Fibroblast of gingiva (primary cell): ENCODE measurements at places on chromosomes 16 and 17.

DNA sequence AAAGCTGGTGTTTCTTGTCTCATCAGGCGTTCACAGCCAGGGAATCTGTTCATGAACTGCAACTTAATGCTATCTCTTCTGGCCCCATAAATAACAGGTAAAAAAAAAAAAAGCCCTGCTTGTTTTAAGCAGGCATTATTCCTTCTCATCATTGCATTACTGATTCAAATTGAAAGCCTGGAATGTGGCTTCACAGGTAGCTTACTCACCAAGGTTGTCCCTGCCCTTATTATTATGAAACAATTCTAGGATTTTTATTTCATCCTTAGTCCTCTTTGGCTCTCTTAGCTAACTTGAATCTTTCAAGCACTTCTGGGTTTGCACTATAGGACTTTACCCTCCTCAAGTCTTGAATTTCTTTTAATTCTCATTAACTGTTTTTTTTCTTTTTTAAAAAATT, 113.3 kb downstream of the CNTNAP4 start:
- no peak for DNase-seq

GRCh38 chr16:84459533-84459894, 44.9 kb downstream of the MEAK7 start:
- DNase-seq: no peak

DNA sequence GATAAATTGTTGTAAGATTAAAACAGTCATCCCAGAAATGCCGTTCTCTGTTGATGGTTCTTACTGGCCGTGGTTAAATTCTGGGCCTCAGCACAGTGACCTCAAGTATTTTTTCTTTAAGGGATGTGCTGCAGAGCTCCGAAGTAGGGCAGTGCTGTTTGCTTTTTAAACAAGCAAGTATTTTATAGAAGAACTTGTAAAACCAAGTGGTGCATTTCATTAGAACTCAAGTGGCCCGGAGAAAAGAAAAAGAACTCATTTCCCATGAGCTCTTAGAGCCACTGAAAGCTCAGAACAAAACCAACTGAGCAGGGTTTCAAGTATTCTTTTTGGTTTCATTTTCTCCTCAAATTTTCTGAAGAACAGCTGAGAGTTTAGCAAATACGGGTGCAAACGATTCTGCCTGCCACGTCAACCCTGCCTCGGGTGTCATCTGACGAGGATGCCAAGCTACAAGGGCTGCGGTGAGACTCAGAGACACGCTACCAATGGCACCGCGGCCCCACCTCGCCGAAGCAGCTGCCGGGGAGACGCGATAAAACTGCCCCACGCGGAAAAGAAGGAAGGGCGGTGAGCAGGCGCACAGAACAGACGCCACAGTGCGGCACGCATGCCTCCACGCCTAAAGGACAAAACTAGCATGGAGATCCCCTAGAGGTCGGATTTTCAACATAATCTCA, 6.3 kb downstream of the LMF1 start:
- no peak for DNase-seq

DNA sequence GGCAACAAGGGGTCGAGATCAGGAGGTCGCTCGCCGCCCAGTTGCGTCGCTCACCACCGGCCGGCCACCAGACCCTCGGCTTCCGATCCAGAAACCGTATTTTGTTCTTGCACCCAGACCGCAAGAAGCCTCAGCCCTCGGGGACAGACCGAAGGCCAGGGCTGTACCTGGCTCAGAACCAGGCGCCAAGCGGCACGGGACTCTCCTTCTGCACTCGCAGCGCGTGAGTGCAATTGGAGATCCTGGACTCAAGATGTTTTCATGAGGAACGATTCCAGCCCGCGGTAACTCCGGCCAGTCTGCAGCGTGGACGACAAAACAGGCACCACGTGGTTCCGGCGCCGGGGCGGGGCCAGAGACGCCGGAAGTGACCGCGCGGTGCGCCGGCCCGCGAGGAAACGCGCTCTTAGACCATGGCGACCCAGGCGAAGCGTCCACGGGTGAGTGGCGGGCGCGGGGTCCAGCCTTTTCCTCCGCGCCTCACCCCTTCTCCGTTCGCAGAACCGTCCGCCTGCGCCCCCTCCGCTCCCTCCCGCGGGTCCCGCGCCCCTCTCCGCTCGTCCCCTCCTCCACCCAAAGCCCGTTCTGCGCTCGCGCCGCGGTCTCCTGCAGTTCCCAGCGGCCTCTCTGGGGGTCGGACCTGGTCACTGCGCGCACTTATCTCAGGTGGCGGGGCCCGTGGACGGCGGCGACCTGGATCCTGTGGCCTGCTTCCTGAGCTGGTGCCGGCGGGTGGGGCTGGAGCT, at the start of gene SETD6:
Gene SETD6, plus strand, starts transcription at position 393 of the 746 bp plus-strand sequence. Its CDS starts 21 bp downstream, at position 414.
- DNase-seq: peak; percentile 88

- no peak for DNase-seq
Observed at GRCh38 chr17:55524440-55525220, 13.4 kb upstream of the SMIM36 start.

DNA sequence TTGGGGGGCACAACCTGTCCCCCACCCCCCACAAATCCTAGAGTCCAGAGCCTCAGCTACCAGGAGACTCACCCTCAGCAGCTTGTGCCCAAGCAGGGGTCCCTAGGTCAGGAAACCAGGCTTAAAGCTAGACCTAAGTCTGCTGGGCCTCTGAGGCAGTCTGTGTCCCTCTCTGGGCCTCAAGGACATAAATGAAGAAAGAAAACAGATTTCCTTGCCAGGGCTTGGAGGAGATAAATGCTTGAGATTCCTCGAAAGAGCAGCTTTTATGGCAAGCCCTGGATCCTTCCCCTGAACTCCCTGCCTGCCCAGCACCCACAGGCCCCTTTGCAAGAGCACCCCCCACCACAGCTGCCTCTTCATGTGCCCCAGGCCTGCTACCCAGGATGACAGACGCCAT, 3.3 kb downstream of the SRCIN1 start:
- no peak for DNase-seq

DNA sequence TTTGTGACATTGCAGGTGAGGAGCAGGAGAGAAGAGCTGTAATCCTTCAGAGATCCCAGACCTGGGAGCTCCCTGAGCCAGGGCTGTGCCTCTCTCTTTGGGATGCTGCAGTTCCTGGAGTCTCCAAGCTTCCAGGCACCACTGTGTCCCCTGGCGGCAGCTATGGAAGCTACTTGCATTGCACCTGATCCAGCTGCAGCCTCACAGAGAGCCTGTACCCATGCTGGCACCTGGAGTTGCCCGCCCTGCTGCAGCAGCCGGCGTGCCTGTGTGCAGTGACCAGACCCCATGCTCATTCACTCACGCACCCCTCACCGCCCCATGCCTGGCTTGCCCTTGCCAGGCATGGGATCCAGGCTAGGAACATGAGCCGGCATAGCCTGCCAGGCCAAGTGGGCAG, 51.8 kb upstream of the MED9 start:
- no peak for DNase-seq

DNA sequence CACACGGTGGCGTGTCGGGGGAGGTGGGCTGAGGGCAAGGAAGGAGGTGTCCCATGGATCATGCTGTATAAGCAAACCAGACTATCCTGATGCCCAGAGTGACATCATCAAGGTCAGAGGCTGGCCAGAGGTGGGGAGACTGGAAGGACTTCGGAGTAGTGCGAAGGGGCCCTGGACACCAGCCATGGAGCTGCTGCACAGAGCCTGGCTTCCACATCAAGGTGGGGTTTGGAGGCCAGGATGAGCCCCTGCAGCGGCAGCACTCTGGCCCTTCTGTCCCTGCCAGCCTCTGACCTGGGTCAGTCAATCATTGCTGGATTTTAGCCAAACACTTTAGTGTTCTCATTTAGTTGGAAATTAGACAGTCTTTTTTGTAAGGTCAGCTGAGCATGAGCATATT, 34.8 kb downstream of the MED13 start:
- no peak for DNase-seq

DNA sequence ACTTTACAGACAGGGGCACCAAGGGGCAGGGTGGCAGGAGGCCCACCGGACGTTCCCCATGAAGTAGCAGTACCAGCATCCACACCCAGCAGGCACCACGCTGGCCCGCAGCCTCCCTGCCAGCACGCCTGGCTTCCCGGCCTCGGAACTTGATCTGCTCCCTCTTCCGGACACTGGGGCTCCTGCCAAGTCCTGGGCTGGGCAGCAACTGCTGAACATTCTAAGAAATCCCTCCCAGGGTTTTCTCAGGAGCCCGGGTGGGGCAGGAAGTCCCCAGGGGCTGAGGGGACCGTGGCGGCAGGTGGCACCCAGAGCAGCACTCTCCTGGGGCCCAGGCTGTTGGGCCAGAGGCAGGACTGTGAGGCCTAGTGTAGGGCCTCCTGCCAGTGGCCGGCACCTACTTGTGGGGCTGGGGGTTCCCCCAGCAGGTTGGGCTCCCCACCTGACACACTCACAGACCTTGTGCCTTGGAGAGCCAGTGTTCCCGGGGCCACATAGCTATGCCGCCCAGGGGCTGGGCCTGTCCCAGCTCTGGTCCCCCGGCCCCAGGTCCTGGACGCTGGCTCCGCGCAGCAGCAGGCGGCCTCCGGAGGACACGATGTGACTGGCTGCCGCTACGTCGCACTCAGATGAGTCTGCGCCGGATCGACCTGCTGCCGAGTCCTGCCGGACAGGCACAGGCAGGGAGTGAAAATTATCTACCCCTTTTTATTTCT, 86.2 kb upstream of the CBX4 start:
- peak; percentile 79 for DNase-seq

DNA sequence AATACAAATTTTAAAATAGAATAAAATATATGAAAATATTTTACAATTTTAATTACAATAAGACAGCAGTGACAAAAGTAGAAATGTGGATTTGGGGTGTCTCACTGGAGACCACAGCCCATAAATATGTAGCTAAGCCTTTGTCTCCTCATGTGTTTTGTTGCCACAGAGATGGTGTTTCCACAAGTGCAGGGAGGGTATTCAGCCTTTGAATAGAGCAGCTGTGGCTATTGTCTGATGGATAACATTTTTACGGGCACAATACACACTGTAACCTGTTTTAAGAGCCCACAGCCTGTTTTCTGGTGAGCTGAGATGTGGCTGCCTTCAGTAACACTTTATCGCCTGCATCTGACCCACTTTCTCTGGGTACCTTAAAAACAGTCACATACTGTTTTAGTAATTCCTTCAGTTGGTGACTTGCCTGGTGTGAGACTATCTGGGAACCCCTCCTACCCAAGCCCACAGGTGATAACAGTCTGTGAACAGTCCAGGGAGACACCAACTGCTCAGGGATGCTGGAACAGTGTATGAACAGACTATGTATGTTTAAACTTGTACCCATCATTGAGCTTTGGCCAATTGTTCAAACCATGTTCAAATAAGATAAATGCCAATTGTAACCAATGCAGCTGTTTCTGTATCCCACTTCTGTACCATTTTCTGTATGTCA, 7.8 kb upstream of the AHSP start:
- no peak for DNase-seq

DNA sequence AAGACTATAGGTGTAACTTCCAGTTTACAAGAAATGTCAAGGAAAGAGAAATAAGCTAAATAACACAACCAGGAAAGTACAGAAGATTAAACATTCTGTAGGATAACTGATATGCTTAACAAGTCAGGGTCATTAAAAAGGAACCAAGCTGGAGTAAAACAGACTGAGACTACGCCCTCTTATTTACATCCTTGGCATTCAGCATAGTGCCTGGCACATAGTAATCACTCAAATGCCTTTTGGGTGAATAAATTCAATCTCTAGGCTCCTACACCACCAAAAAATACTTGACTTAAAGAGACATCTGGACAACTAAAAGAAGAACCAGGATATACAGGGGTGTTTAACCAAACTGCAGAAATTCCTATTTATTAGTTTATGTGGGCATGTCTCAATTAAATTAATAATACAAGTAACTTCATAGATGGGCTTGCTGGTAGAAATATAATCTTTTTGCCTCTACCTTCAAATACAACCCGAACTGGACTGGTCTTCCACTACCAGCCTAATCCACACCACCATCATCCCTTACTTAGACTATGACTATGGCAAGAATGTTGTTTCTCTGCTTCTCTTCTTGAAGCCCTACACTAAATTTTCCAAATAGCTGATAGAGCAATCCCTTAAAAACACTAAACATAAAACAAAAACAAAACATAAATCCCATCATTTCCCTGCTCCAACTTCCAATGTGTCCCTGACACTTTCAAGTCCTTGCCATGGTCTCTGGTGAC, 47.7 kb upstream of the ULK2 start:
- no peak for DNase-seq

GRCh38 chr16:62135911-62136310, 99.7 kb upstream of the CDH8 start:
- DNase-seq: no peak

- no peak for DNase-seq
Observed at GRCh38 chr16:17299790-17300189, 171.0 kb downstream of the XYLT1 start.

GRCh38 chr17:50844117-50844700, 8.8 kb downstream of the WFIKKN2 start:
- no peak for DNase-seq

- DNase-seq: no peak
Observed at GRCh38 chr16:56279132-56279531, 87.8 kb downstream of the GNAO1 start.

- no peak for DNase-seq
Observed at GRCh38 chr17:45906237-45906636, 11.9 kb downstream of the MAPT start.

- no peak for DNase-seq
Observed at GRCh38 chr16:79721270-79721669, 120.7 kb upstream of the MAF start.

GRCh38 chr17:79837888-79838521, 1.2 kb downstream of the CBX4 start:
- DNase-seq: no peak

DNA sequence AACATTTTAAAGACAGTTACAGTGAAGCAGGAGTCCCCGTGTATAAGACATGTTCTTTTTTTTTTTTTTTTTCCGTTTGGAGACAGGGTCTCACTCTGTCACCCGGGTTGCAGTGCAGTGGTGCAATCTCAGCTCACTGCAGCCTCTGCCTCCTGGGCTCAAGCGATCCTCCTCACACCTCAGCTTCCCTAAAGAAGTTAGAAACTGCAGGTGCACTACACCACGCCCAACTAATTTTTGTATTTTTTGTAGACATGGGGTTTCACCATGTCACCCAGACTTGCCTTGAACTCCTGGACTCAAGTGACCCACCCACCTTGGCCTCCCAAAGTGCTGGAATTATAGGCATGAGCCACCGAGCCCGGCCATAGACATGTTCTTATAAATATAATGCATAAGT, 3.0 kb downstream of the EVI2B start:
- no peak for DNase-seq

DNA sequence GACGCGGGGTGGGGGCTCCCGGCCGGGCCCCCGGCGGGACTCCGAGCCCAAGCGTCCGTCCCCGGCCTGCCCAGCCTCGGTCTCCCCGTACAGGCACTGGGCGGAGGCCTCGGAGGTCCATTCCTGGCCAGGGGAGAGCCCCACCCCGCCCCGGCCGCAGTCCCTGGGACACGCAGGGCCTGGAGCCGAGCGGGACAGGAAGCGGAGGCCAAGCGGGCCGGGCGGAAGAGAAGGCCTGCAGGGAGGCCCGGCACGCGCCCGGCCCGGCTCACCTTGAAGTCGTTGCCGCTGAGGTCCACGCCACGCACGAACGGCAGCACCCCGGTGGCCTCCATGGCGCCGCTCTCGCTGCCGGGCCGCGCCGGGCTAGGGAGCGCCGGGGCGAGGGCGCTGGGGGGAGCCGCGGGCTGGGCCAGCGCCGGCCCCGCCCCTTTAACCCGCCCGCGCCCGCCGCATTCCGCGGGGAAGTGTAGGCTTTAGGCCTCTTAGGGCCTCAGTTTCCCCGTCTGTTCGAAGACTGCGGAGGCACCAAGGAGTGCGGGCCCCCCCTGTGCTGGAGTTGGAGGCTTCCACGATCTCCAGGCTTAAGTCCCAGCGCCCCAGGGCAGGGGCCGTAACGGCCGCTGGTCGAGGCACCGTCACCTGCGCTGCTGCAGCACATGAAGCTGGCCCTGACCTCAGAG, at the start of gene FLII:
Gene FLII, minus strand, starts transcription at position 383 of the 683 bp plus-strand sequence. Its CDS starts 48 bp downstream, at position 335.
- no peak for DNase-seq

- peak; percentile 83 for DNase-seq
Observed at GRCh38 chr17:2867441-2868424, 71.5 kb downstream of the RAP1GAP2 start.
